ENCODE measurements at places on chromosomes 1 and 21. TPM values are rescaled to one million over a fixed set of nuclear protein-coding genes. Genes with fewer than 3 reads are reported as not detected.

The S100A5 gene
- not detected for total RNA-seq

GRCh38 chr1:9085306-9085940 lies 16.0 kb upstream of the SLC2A5 start:
- DNase-seq, result no peak

DNA sequence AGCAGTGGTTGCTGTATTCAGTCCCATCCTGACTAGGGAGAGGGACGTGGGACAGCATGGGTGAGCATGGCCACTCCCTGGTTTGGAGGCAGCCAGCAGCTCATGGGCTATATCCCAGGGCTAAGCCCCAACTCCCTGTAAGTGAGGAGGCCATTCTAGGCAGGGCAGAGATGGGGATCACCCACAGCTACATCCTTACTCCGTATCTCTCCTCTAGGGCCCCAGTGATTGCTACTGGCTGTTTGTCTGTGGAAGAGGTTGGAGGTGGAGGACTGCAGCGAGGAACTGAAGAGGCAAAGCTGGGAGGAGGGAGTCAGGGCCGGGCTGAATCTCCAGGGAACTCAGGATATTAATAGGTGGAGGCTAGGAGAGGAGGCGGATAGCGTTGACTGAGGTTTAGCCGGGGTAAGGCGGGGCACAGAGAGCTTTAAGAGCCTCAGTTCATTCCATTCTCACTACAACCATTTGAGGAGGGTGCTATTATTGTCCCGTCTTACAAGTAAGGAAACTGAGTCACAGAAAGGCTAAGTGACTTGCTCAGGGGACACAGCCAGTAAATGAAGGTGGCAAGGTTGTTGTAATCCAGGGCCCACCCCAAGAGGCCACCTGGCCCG lies 6.8 kb downstream of the OLIG2 start:
- no peak for DNase-seq

The PLA2G2A gene
- 6.9 TPM for total RNA-seq

The SLAMF7 gene
- 6.0 TPM for total RNA-seq

DNA sequence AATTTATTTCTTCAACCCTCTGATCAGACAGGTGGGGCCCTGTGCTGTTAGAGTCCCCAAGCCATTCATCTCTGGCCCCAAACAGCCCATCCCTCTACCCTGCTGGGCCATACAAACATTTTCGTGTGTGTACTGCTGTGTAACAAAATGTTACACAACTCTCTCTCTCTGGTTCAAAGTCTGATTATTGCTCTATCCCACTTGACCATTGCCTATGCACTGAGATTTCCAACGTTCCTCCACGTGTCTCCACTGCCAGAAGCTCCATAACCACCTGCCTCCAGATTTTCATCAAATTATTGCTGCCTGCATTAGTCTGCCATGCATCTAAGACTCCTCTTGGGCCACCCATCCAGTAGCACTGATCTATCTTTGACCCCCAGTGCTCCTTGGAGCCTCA lies 104.8 kb downstream of the ELAVL4 start:
- DNase-seq, result no peak

GRCh38 chr1:95067568-95067967 lies 5.2 kb downstream of the ALG14 start:
- no peak for DNase-seq

DNA sequence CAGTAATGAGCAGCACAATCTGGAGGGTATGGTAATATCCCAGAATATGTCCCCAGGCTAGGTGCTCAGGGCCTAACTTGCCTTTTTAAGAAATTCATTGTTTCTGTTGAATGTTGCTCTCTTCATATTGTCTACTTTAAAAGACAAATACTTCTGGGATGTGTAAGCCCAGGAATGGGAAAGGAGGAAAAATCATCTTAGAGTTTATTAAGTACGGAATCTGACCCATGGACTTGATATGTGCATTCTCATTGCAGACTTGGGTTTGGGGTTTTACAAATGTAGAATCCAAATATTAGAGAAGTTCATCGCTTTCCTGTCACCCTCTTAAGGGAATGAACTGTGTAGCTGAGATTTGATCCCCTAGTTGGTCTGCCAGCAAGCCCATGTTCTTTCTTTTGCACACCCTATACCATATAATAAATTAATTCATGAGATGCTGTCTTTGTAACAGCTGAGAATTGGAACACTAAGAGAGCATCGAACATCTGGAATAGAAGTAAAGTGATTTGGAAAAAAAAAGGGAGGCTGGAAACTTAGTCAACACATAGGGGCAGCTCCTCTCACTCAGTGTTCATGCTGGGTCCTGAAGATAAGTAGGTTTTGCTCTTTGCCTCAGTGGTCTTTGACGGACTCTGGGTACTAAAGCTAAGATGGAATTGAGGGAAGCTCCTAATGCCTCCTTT lies 235.8 kb upstream of the C1orf105 start:
- DNase-seq, result no peak

DNA sequence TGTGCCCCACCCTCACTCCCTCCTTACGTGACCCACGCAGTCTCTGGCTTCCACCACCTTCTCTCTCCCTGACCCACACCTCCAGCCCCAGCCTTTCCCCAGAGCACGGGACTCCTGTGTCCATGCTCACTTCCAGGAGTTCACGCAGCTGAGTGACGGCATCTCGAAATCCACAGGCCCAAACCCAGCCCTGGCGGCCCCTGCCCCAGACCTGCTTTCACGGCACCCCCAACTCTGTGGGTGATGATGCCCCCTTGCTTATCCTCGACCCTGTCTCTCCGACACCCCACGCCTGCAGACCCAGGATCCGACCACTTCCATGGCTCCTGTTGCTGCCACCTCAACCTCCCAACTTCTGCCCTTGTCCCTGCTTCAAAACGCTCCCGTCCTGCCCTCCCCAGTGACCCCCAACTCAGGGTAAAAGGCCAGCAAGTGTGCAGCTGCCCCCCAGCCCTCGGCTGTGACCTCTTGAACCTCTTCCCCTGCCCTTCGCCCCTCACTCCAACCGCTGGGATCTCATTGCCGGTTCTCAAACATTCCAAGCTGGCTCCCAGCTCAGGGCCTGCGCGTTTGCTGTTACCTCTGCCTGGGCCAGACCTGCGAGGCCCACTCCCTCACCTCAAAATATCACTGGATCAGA lies 30.4 kb upstream of the LAPTM5 start:
- DNase-seq, result no peak

The ZNF362 gene
- 7.0 TPM for total RNA-seq

The LRRC53 gene
- not detected for total RNA-seq

The DCST1 gene
- total RNA-seq, result 0.38 TPM

The LHX8 gene
- total RNA-seq, result not detected

The LCE1A gene
- total RNA-seq, result 936 TPM

The CYP4A11 gene
- 0.29 TPM for total RNA-seq

Measured in lower leg skin (tissue), 4 donors.